ENCODE measurements at places on chromosomes 5 and 9. TPM values are rescaled to one million over a fixed set of nuclear protein-coding genes. Genes with fewer than 3 reads are reported as not detected.

Gene PCDHGA10
- total RNA-seq = 6.5 TPM

Gene CAPSL
- total RNA-seq = not detected

Gene SLC6A18
- not detected for total RNA-seq

Gene CDC20B
- not detected for total RNA-seq

Gene MEIKIN
- total RNA-seq = not detected

Gene CKS2
- total RNA-seq = 344 TPM

Gene NKD2
- total RNA-seq = 7.3 TPM

Gene GEMIN5
- 46.7 TPM for total RNA-seq

Gene FLT4
- 17.3 TPM for total RNA-seq

Gene NSUN2
- 112 TPM for total RNA-seq

Gene ACOT12
- total RNA-seq = not detected

Gene TTC39B
- 11.0 TPM for total RNA-seq

Gene NR4A3
- total RNA-seq = 0.17 TPM

Gene C9orf50
- total RNA-seq = not detected

GRCh38 chr5:168472329-168472728 is 13.9 kb upstream of the RARS1 start:
- H3K4me3 ChIP-seq = no peak overlapping the region
- H3K27ac ChIP-seq = no peak overlapping the region
- no peaks in the 10 kb centered on the region for H3K36me3 ChIP-seq
- H3K27me3 ChIP-seq = no peaks in the 10 kb centered on the region
- peak; percentile 25 for DNase-seq
- H3K4me1 ChIP-seq = no peaks in the 10 kb centered on the region

DNA sequence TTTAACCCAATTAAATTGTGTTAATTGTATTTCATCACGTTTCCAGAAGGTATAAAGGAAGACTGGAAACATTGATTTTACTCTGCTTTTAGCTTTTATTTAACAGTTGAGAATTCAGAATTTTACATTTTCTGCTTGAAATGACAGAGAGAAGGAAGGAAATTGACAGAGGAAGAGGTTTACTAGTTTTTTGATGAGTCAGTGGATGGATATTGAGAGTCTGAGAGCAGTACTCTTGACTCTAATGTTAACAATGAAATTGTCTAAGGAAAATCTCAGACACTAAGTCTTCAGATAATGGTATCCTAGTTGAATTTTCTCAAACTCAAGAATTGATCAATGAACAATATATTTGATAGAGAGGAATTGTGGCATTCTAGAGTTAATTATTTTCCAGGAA is 60.6 kb downstream of the IPO11 start:
- no peaks in the 10 kb centered on the region for H3K4me1 ChIP-seq
- H3K36me3 ChIP-seq = no peaks in the 10 kb centered on the region
- H3K4me3 ChIP-seq = no peak overlapping the region
- no peak for DNase-seq

DNA sequence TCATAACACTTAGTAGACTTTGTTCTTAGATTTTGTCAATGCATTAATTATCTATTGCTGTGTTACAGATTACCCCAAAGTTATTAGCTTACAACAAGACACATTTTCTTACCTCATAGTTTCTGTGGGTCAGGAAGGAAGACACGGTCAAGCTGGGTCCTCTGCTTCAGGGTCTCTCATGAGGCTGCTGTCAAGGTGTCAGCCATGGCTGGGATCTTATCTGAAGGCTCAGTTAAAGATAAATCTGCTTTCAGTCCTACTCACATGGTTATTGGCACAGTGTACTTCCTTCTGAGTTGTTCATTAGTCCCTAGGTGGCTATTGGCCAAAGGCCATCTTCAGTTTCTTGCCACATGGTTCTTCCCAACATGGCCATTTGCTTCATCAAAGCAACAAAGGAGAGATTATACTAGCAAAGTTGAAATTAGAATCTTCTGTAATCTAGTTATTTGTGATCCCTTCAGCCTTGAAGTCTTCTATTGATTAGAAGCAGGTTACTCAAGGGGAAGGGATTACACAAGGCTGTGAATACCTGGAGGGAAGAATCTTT is 25.2 kb downstream of the TDRD7 start:
- H3K27me3 ChIP-seq = no peaks in the 10 kb centered on the region
- no peaks in the 10 kb centered on the region for H3K36me3 ChIP-seq
- no peaks in the 10 kb centered on the region for H3K4me1 ChIP-seq
- H3K4me3 ChIP-seq = no peak overlapping the region

GRCh38 chr5:53019320-53019719 is 30.2 kb downstream of the ITGA2 start:
- H3K4me1 ChIP-seq = no peaks in the 10 kb centered on the region
- no peak for DNase-seq
- H3K36me3 ChIP-seq = no peaks in the 10 kb centered on the region

DNA sequence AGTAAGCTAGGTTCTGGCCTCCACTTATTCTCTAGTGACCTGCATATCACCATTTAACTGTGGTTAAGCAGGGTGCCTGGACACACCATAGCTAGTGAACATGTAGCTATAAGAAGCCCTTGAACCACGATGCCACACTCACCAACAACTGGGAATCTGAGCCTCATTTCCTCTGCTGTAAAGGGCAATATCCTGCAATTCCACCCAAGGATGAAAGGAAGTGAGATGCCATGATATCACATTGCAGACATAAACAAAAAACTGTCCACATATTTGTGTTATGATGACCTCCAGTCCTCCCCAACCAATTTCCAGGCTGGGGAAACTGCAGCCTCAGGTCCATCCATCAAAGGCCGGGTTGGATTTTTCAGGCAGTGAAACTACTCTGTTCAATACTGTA is 10.4 kb downstream of the TNIP1 start:
- H3K36me3 ChIP-seq = no peaks in the 10 kb centered on the region
- H3K4me3 ChIP-seq = no peak overlapping the region
- no peak for DNase-seq
- H3K27ac ChIP-seq = no peak overlapping the region
- H3K4me1 ChIP-seq = no peaks in the 10 kb centered on the region

- peak; percentile 16 for DNase-seq
- H3K4me1 ChIP-seq = no peaks in the 10 kb centered on the region
- H3K36me3 ChIP-seq = no peaks in the 10 kb centered on the region
- no peak overlapping the region for H3K4me3 ChIP-seq
Measured at GRCh38 chr5:11540112-11540511, 364.1 kb downstream of the CTNND2 start.

GRCh38 chr9:127214421-127215267 is 49.9 kb upstream of the GARNL3 start:
- H3K4me3 ChIP-seq = no peak overlapping the region
- H3K4me1 ChIP-seq = peaks cover 8% of the 10 kb centered on the region
- H3K27me3 ChIP-seq = no peaks in the 10 kb centered on the region
- no peak overlapping the region for H3K27ac ChIP-seq
- H3K36me3 ChIP-seq = no peaks in the 10 kb centered on the region

DNA sequence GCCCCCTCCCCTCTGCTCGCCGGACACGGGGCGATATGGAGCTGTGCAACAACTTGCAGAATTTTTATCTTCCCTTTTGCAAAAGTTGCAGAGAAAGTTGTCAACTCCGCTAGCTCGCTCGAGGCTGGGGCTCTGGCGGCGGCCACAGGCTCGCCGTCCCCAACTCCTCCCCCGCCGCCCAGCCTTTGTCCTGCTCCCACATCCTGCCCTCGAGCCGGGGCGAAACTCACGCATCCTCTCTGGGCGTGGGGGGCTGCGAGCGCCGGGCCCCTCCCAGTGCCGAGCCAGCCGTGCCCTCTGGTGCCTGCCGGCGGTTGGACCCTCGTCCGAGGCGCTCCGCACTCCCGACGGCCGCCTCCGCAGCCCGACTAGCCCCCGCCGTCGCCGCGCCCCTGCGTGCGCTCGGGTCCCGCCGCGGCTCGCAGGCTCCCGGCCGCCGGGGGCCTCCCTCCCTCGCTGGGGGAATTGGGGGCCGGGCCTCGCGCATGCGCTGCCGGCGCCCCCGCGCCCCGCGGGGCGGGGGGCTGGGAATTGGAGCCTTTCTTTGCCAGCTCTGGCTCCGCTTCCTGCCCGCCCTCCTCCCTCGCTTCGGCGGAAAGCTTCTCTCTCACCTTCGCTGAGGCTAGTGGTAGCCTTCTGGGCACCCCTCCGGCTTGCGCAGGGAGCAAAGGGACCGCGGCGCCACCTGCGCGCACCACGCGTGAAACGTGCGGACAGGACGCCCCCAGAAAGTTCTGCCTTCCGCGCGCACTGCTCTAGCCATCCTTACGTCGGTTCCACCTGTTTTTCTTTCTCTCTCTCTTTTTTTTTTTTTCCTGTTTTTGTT is at the start of gene CCNJL:
CCNJL (minus strand) TSS at position 431 of the 826 bp plus-strand sequence. CDS start 641 bp downstream, outside the sequence.
- no peaks in the 10 kb centered on the region for H3K27me3 ChIP-seq
- H3K4me3 ChIP-seq = peak within 1 kb of the TSS; percentile 86
- peak; percentile 90 for DNase-seq
- H3K4me1 ChIP-seq = peaks cover 41% of the 10 kb centered on the region

- no peaks in the 10 kb centered on the region for H3K4me1 ChIP-seq
- no peaks in the 10 kb centered on the region for H3K36me3 ChIP-seq
- no peak overlapping the region for H3K4me3 ChIP-seq
- no peak overlapping the region for H3K27ac ChIP-seq
- DNase-seq = peak; percentile 77
- no peaks in the 10 kb centered on the region for H3K27me3 ChIP-seq
Measured at GRCh38 chr5:155943516-155944407, 383.2 kb upstream of the SGCD start.

GRCh38 chr9:120312031-120312430 is 267.9 kb downstream of the CDK5RAP2 start:
- H3K27me3 ChIP-seq = no peaks in the 10 kb centered on the region
- H3K36me3 ChIP-seq = peaks cover 6% of the 10 kb centered on the region
- H3K27ac ChIP-seq = no peak overlapping the region
- H3K4me1 ChIP-seq = peaks cover 24% of the 10 kb centered on the region
- H3K4me3 ChIP-seq = no peak overlapping the region

DNA sequence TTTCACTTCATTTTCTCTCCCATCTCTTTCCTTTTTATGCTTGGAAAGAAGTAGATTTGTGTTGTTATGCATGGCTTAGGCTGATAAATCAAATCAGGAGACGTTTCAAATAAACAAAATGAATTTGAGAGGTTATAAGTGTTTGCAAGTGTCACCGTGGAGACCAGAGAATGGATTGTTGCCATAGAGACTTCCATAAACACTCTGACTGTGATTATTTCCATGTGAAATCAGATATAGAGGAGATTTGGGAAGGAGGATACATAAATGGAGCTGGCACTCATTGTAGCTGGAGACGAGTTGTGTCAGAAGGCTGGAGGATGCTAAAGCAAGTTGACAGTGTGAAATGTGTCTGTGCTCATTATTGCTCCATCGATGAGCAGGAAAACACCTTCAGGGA is 84.2 kb upstream of the PCSK1 start:
- no peaks in the 10 kb centered on the region for H3K4me1 ChIP-seq
- no peak overlapping the region for H3K27ac ChIP-seq
- no peak for DNase-seq
- H3K27me3 ChIP-seq = no peaks in the 10 kb centered on the region
- no peaks in the 10 kb centered on the region for H3K36me3 ChIP-seq

DNA sequence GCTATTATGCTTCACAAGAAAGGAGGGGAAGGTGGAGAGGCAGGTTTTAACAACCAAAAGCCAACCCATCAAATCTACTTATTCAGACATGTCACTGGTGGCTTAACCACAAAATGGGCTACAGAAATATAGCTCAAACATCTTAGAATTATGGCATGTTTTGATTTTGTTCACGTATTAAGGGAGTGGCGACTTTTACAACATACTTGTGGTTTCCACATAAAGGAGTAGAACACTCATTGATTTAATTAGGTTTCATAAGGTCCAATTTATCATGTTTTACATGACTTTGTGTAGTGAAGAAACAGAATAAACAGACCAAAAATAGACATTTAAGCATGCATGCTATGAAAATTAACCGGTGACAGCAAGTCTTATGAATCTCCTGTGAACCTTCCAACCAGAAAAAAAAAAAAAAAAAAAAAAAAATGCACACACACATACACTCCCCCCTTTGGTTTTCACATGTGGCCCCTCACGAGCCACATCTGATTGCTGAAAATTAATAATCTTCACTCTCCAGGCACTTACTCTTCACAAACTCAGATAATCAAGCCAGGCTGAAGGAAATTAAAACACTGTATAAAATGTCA is 5.4 kb downstream of the ZNF608 start:
- H3K4me3 ChIP-seq = no peak overlapping the region
- H3K27me3 ChIP-seq = no peaks in the 10 kb centered on the region
- DNase-seq = no peak
- H3K36me3 ChIP-seq = no peaks in the 10 kb centered on the region
- peaks cover 85% of the 10 kb centered on the region for H3K4me1 ChIP-seq
- no peak overlapping the region for H3K27ac ChIP-seq

DNA sequence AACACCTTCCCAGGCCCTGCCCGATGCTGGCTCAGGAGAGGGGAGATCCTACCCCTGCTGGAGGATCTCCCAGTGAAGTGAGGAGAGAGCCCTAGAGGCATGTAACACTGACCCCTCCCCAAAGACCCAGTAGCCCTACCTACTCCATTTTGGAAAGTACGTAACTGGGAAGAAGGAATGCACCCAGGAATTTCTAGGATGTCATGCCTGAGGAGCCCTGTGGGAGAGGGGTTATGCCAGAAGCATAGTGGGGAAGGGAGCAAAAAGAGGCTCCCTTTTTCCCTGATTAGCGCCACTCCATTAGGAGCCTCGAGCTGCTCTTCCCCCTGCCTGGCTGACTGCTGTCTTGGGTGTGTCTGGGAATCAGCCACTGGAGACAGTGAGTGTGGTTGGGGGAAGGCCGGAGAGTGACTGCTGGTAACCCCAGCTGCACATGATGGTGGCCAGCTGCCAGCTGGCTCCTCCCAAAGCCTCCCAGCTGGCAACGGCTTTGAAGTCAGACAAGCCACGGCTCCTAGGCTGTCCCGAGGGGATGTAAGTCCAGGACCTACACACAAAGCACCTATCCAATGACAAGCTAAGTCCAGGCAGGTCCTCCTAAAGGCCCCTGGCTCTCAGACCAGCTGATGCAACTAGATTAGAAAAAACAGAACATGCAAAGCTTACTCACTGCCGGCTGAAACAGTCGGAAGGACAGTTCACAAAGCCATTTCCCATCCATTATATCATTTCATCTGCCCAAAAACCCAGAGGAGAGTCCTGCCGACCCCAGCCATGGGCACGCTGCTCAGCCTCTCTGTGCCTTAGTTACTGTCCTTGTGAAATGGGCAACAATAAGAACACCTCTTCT is 136.5 kb upstream of the ABCA1 start:
- no peak overlapping the region for H3K4me3 ChIP-seq
- no peaks in the 10 kb centered on the region for H3K4me1 ChIP-seq
- no peak overlapping the region for H3K27ac ChIP-seq
- DNase-seq = peak; percentile 25

- peak; percentile 96 for DNase-seq
- peak overlapping the region; percentile 72 for H3K27ac ChIP-seq
- H3K27me3 ChIP-seq = no peaks in the 10 kb centered on the region
Measured at GRCh38 chr5:7745882-7746610, 104.9 kb downstream of the CFAP90 start.

DNA sequence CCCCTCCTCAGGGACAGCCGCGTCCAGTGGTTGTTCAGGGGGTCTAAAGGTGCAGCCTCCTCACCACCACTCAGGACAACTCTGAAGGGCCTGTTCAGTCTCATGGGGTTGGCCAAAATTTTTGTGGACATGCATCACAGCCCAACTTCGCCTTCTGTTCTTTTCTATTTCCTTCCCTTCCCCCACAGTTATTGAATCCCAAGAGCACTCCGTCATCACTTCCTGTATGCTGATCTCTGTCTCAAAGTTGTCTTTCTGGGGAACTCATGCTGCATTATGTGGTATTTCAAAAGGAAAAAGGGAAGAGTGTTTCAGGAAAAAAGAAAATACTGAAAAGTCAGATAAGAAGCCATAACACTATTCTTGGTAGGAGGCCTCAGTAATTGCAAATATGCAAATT is 355.4 kb downstream of the CAAP1 start:
- no peak overlapping the region for H3K27ac ChIP-seq
- no peaks in the 10 kb centered on the region for H3K27me3 ChIP-seq
- DNase-seq = peak; percentile 5
- no peak overlapping the region for H3K4me3 ChIP-seq
- peaks cover 6% of the 10 kb centered on the region for H3K4me1 ChIP-seq

Measured in GM23338 (cell line).